ENCODE measurements at places on chromosomes 16 and 17. TPM values are rescaled to one million over a fixed set of nuclear protein-coding genes. Genes with fewer than 3 reads are reported as not detected.

Gene GP2
- not detected for total RNA-seq

Gene UMOD
- not detected for total RNA-seq

Gene TPSG1
- not detected for total RNA-seq

Gene OSGIN1
- 1.6 TPM for total RNA-seq

Gene MYOCD
- 8.0 TPM for total RNA-seq

Gene DBF4B
- total RNA-seq, result 13.8 TPM

Gene TAT
- total RNA-seq, result not detected

Gene FAM20A
- not detected for total RNA-seq

Gene CSH2
- not detected for total RNA-seq

Gene SLC5A11
- 0.22 TPM for total RNA-seq

Gene C16orf54
- total RNA-seq, result 22.5 TPM

Gene IKZF3
- total RNA-seq, result 220 TPM

Gene FLYWCH2
- total RNA-seq, result 20.3 TPM

Gene NLRP1
- 40.4 TPM for total RNA-seq

Gene GNG13
- total RNA-seq, result not detected

Gene PLXDC1
- total RNA-seq, result not detected

Gene CBX2
- 0.37 TPM for total RNA-seq

Gene FA2H
- total RNA-seq, result 0.78 TPM

Gene NECAB2
- total RNA-seq, result not detected

Gene NPIPA2
- total RNA-seq, result 3.5 TPM

Gene CA7
- not detected for total RNA-seq

Gene MT1A
- total RNA-seq, result not detected

Gene SF3B3
- total RNA-seq, result 463 TPM

Gene PLK1
- total RNA-seq, result 2.3 TPM

Gene ODF4
- not detected for total RNA-seq

Gene MTMR4
- 112 TPM for total RNA-seq

Gene CDC6
- total RNA-seq, result 9.7 TPM

Gene KRT15
- total RNA-seq, result not detected

Gene SMIM36
- not detected for total RNA-seq

Gene CTF1
- total RNA-seq, result 0.62 TPM

Gene PCGF2
- total RNA-seq, result not detected

Gene TNFSF12
- total RNA-seq, result 25.2 TPM

Gene INCA1
- total RNA-seq, result 0.17 TPM

Gene NBR1
- 42.2 TPM for total RNA-seq

Gene CD300H
- not detected for total RNA-seq

Gene ITGAL
- total RNA-seq, result 216 TPM

Gene PRSS27
- 1.5 TPM for total RNA-seq

Gene GINS2
- 6.0 TPM for total RNA-seq

Gene PARD6A
- 5.9 TPM for total RNA-seq

Gene KRTAP2-1
- not detected for total RNA-seq

Gene WDR59
- 93.3 TPM for total RNA-seq

Gene SPATA22
- total RNA-seq, result not detected

Gene CCL17
- 7.0 TPM for total RNA-seq

Gene CYBA
- total RNA-seq, result 456 TPM

Gene ASIC2
- total RNA-seq, result not detected

Measured in activated B cell treated with CpG ODN at 0.5 μM for 24 hours (primary cell).